ENCODE measurements at places on chromosomes 12 and 14.

DNA sequence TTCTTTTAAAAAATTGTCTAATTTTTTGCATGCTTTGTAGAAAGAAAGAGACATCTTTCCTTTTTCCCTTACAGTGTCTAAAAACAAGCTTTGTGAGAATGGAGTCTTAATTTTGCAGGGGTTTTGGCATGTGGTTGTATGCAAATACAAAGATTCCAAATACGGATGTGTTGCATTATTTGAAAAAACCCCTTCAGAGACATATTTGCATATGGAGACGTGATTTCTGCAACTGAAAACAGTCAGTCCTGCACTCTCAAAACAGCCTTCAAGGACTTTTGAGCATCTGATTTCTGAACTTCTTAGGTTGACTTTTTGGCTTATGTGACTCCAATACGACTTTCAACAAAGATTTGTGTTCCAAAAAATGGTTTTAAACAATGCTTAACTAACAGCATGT is 7.8 kb downstream of the IRAK3 start:
- DNase-seq = peak; percentile 33

DNA sequence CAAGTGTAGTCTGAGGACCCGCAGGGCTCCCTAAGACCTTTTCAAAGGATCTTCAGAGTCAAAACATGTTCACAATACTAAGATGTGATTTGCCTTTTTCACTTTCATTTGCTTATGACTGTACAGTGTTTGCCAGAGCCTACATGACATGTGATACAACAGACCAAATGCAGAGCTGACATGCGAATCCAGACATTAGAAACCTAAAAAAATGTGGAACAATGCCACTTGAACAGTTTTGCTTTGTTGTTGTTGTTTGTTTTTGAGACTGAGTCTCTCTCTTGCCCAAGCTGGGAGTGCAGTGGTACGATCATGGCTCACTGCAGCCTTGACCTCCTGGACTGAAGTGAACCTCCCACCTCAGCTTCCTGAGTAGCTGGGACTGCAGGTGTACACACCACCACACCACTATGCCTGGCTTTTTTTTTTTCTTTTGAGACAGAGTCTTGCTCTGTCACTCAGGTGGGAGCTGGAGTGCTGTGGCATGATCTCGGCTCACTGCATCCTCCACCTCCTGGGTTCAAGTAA is 5.3 kb upstream of the RAB35 start:
- peak; percentile 54 for DNase-seq

- no peak for DNase-seq
These were observed 9.1 kb downstream of the RAB2B start for GRCh38 chr14:21467616-21468015.

DNA sequence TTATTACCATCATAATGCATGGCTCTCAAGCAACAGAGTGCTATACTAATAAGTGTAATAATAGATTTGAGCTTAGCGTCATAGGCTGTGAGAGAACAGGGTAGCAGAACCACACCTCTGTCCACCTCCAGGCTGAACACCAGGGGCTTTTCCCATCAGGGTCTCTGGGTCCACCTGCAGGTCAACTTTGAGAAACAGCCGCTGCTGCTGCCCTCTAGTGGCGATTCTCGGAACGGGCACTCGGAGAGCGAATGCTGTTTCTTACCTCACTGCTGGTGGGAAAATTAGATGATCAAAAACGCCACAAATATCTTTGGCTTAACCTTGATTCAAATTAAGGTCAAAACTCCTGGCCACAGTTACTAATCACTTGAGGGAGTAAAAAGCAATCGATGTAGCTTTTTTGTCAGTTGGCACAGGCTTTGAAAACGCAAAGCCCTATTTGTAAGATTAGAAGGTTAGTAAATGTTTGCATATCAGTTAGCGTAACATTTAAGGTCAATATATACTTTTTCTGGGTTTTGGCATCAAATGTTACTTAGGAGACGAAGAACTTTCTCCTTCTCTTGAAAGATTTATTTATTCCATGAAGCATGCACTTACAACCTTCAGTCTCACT is 127.9 kb upstream of the TMEM132D start:
- DNase-seq = peak; percentile 55

DNA sequence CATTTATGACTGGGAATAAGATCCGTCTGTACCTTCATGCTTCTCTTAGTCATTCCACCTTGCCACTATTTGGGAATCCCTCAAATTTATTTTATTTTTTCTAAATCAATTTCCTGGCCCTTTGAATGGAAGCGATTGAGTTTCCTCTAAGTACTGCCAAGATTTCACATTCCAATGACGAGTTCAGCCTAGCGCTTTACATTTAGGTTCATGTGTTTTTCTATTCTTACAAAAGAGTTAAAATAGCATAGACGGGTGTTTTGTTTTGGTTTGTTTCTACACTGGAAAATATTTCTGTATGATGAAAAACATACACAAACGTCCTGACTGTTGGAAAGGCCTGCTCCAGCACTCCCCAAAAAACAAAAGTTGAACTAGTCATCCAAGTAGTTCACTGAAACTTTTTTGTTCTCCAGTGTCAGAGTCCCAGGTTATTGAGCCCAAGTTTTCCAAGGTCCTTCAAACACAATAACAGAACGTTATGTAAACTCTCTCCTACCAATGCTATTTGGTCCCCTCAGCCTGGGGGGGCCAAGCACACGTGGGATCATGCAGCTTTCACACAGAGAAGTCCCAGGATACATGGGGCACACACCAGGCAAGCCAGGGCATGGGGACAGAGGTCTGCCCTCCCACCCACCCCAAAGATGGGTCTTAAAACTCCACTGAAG is 74.8 kb upstream of the FOXN3 start:
- no peak for DNase-seq

GRCh38 chr12:130398100-130398848 is 60.6 kb downstream of the PIWIL1 start:
- no peak for DNase-seq

GRCh38 chr14:90545966-90546751 is 149.3 kb downstream of the CALM1 start:
- DNase-seq = no peak

DNA sequence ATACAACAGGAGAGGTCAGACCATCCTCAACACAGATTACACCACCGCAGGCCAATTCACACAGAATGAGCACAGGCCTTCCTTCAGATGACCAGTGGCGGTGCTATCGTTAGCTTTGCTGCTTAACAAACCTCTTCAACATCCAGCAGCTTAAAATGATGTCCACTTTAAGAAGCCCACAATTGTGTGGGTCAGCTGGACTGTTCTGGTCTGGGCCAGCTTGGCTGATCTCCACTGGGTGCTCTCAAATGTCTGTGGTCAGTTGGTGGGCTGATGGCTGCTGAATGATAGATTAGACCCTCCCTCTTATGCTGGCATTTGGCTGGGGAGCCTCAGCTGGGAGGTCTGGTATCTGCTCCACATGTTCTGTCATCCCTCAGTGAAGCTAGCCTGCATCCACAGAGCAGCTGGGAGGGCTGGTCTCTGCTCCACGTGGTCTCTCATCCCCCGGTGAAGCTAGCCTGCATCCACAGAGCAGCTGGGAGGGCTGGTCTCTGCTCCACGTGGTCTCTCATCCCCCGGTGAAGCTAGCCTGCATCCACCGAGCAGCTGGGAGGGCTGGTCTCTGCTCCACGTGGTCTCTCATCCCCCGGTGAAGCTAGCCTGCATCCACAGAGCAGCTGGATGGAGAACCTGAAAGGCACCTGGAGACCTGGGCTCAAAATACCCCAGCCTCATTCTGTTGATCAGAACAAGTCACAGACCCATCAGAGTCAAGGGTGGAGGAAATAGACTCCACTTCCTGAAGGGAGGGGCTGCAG is 203.6 kb upstream of the DIO3 start:
- DNase-seq = peak; percentile 22

DNA sequence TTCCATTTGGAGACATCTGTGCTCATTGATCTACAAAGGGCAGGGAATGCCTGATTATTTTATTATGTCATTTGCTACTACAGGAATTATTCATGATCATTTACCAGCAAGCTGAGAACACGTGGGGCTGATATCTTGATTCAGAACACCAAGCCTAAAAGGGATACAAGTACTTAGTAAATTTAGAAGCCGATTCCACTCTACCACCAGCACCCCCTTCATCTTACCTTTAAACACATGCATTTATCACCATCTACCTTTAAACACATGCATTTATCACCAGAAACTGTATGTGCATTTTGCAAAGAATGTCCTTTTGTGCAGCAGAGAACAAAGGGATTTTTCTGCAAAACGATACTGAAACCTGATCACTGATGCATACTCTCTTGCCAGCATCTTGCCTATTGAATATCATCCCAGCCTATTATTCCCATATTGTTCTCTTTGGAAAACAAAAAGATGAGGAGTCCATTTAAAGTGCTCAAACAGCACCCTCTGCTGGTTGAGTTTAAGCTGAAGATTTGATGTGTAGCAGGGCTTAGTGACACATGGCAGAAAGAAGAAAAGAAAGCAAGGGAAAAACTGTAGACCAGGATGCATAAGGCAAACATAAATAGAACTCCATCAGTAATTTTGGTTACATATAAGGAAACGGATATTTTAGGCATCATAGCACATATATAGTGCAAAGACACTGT is 132.6 kb upstream of the PLEKHG7 start:
- peak; percentile 33 for DNase-seq

DNA sequence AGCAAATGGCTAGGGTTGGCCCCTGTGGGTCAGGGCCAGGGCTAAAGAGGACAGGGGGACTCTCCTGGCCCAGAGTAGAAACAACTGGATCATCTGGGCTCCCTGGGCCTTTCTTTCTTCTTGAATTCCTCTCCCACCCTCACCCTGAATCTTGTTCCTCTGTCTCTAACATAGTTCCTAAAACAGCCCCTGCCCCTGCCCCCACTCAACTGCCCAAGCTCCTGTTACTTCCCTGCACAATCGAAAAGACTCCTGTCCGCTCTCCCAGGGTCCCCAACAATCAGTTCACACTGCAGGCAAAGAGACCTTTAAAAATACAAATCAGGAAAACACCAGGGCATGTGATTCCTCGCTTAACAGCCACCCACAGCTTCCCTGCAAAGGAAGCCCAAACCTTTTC is 18.0 kb upstream of the ANKRD33 start:
- peak; percentile 0 for DNase-seq

DNA sequence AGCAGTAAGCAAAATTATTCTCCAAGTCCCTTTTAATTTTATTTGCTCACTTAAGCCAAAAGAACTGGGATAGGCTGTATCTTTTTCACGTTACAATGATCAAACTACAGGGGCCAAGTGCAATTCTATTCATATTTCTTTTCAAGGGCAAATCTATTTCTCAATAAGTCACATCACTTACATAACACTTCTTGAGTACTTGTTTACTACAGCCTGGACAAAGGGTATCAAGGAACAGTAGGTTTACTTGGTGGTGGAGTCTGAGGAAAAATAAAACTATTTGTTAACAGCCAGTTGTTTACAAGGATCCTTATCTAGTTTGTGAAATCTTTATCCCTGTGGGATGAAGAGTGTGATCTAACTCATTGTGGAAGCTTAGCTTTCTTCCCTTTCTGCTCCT is 72.1 kb downstream of the PDE3A start:
- DNase-seq = no peak

GRCh38 chr14:92603309-92604242 is 90.0 kb downstream of the RIN3 start:
- DNase-seq = no peak

DNA sequence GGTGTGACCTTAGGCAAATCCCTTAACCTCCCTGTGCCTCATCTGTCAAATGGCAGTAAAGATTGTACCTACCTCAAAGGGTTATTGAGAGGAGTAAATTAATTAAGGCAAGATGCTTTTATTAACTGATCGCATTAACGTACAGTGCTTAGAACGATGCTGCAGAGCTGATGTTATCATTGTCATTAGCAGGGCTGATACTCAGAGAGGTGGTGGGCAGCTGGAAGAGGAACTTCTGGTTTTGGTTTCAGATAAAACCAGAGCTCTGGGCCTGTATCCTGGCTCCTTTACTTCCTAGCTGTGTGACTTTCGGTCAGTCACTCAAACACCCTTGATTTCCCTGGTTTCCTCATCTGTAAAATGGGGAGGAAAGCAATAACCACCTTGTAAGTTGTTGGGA is 55.1 kb downstream of the CALM1 start:
- no peak for DNase-seq

DNA sequence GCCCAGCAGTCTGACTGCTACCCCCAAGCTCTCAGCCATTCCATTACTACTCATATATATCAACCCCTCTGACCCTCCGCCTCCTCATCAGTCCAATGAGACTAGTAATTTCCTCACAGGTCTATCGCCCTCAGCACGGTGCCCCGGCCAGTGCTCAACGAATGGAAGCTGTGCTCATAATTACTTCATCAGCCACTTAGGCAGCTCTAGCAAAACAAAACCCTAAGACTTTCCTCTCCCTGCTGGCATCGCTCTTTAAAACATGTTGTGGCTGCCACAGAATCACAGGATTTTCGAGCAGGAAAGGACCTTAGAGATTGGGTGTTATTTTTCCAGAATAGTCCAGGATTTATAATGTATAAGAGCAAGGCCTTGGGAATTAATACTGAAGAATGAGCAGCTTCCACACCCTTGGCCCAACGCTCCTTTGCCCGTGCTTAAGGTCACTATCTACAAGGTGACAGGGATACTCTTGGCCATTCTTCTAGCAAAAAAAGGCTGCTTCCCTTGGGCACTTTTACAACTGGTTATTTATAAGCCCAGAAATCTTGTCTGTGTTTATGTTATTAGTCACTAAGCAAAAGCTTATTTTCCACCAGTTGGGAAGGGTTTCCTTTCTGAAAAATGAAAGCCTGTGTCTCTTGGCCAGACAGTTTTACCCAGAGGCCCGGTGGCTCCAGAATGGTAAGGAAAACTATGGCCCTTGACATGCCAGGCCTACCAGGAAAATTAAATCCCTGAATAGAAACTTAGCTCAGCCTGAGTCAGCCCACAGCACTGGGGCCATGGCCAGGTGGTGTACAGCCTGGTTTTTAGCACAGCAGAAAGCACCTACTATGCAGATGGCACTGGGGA is 47.9 kb downstream of the NUAK1 start:
- no peak for DNase-seq

GRCh38 chr12:59122784-59123183 is 202.5 kb upstream of the LRIG3 start:
- DNase-seq = no peak

- DNase-seq = no peak
These were observed 1077.0 kb downstream of the LRFN5 start for GRCh38 chr14:42683707-42684106.

- DNase-seq = no peak
These were observed 89.7 kb upstream of the MYL2 start for GRCh38 chr12:111010061-111010460.

DNA sequence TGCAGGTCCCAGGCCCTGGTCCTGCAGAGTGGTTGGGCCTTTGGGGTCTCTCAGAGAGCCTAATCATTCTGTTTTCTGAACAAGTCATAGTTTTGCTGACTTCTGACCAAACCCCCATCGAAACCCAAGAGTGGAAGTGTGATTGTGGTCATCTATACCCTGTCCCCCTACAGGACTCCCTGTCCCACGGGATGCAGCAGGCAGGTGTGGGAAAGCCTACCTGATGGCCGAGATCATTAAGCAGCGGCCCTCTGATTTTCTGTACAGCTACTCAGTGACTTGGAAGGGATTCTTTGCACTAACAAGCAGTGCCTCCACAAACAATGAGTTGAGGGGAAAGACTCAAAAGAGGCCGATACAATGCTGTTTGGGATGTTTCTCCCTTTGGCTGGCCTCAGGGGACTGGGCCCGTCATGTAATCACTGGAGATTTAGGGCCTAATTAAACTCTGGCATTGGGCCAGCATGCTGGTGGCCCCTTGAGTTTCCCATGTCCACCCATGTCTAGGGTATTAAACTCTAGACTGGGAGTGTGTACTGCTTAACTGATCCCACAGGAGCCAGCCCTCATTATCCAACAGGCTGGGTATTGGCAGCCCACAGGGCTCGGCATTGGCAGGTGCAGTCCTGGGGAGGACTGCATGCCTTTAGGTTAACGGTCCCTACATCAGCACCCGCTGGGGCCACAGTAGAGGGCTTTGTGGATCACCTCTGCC is 192.8 kb downstream of the ZFP36L1 start:
- no peak for DNase-seq

GRCh38 chr14:91333650-91334039 is 84.0 kb downstream of the CCDC88C start:
- DNase-seq = no peak

Measured in germinal center (tissue), 1 donor.